Urinary bladder (tissue), 4 donors: ENCODE measurements at places on chromosomes 2 and 18.

GRCh38 chr2:66693076-66693965 lies 258.4 kb downstream of the MEIS1 start:
- DNase-seq: no peak

DNA sequence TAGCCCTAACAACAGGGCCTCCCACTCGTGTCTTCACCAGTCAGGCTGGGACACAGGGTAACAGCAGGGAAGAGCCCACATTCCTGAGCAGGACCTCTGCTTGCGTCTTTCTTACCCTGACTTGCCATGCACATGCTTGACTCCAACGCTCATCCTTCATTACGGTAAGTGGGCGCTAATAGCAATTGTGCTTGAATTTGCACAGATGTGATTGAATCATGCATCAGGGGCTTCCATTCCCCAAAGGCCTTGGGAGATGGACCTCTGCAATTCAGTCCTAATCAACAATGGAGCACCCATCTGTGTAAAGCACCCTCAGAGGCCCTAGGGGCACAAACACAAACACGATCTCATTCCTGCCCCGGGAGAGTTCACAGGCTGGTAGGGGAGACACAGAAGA lies 13.5 kb downstream of the TEX51 start:
- DNase-seq: no peak

DNA sequence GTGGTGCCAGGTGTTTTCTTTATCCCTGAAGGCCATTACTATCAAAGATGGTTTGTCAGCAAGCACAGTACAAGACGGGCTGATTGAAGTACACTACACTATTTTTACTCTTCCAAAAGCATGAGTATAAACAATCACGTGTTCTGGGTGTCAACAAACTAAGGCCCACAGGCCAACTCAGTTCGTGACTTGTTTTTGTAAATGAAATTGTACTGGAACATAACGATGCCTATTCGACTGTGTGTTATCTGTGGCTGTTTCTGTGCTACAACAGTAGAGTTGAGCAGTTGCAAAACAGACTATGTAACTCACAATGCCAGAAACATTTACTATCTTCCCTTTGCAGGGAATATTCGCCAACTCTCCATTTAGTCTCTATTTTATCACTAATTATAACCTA lies 12.3 kb downstream of the MRPS5 start:
- DNase-seq: no peak

DNA sequence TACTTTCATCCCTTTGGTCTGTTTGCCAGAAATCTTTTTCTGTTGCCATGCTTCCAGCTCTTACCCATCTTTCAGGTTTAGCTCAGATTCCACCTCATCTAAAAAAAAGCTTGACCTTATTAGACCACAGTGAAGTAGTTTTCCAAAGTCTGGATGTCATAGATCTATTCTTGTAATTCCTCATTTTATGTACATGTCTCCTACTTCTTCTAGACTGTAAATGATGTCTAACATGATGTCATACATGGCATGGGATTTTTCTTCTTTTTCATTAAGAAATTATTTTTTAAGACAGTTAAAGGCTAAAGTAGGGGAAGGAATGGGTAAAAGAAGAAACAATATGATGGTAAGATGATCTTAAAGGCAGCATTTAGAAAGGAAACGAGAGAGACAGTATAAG lies 11.3 kb downstream of the GLS start:
- DNase-seq: no peak

- DNase-seq: no peak
Measured at GRCh38 chr18:34342960-34343359, 118.2 kb upstream of the NOL4 start.

DNA sequence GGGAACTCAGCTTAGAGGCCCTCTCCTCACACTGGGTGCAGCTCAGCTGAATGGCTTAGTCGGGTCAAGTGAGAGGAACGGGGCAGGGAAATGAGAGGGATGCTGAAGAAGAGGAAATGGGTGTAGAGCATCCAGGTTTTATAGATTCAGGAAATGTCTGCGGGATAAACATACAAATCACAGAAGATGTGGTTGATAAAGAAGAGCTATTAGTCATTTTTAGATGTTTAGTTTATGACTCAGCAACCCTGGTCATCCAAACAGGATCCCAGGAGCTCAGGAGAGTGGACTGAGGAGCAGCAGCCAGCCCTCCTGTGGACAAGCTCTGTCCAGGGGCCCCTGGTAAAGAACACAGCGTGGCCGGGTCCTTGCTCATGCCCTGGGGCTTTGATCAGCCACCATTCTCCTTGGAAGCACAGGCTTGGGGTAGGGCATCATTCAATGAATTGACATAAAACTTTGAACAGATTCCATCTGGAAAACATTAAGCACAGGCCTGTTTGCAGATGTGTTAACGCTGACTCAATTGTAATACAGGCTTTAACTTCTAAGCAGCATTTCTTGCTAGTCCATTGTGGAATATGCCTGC lies 83.0 kb downstream of the NPAS2 start:
- DNase-seq: no peak
